Right lung (tissue), 10 donors: ENCODE measurements at places on chromosomes 2 and 18.

DNA sequence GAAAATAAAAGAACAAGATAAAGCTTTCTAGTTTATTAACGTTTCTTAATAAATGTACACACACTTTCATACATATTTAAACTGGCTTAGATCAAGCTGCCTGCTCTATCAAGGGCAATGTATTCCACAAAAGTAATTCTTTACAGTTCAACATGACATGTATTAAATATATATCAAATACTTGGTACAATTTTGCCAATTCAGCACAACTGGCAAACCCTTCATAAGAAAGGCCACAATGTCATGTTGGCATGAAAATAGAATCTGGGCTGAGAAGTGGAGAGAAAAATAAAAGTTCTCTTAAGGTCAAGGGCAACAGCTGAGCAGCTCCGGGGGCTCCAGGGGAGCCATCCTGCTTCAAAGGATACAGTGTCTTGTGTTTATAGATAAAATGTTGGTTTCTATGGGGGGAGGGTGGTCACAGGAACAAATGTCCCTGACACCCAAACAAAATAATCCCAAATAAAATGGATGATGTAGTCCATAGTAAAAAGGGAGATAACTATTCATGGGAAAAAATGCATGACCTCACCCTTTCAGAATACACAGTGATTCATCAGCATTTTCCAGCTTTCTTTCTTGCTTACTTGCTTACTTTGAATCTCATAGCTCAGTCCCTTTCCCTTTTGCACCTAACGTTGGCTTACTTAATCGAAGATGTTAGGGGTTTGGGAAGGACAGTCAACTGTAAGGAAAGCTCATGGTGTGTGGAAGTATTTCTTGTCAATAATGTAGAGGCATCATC, 494.9 kb downstream of the NYAP2 start:
- no peak for DNase-seq

DNA sequence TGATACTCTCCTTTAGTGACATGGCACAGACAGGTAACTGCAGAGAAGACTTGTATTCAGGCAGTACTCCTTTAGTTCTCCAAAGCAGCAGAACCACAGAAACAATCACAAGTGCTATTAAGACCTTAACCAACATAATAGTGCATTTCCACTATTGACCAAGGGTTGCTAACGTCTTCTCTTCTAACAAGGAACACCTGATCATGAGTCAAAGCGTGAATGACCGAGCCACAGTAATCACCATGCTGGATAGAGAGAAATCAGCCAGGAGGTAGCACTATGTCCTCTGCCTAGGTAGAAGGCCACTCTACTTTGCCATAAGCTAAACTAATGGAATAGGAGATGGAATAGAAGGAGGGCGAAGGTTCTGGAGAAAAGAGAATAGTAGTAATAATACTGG, 161.0 kb downstream of the ANKRD44 start:
- no peak for DNase-seq

DNA sequence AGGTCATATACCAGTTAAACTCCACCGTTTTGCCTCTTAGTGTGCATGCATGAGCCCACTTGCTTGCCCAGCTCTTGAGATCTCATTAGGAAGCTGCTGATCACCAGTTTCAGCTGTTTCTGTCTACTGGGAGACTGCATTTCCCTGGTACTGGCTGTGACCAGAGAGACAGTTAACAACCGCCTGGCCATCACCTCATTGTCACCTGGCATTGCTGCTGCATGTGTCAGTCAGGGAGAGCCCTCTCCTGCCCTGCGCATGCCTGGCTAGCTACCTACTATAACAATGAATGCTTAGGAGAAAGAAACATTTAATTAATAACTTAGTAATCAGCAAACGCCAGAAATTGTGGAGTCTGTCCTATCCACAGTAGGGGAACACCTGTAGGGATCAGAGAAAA, 265.8 kb upstream of the CYRIA start:
- DNase-seq, result no peak

DNA sequence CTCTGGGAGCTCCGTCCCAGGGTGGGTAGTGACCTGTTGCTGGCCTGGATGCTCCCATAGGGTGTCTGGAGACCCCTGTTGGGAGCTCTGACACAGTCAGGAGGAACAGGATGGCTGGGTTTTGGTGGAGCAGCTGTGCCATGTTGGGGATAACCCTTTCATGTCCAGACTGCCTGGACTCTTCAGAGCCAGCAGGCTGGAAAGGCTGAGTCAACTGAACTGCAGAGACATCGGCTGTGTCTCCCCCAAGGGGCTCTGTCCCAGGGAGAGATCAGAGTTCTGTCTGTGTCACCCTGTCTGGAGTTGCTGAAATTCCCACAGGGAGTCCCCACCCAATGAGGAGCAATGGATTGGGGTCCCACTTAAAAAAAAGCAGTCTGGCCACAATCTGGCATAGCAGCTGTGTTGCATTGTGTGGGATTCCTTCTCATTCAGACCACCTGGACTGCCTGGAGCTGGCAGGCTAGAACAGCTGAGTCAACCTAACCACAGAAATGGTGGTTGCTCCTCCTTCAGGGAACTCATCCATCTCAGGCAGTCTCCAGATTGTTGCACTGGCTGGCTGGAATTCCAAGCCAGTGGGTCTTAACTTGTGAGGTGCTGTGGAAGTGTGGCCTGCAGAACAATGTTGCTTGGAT, 37.2 kb downstream of the AGPS start:
- DNase-seq, result no peak
